ENCODE measurements at places on chromosomes 2 and 18.

DNA sequence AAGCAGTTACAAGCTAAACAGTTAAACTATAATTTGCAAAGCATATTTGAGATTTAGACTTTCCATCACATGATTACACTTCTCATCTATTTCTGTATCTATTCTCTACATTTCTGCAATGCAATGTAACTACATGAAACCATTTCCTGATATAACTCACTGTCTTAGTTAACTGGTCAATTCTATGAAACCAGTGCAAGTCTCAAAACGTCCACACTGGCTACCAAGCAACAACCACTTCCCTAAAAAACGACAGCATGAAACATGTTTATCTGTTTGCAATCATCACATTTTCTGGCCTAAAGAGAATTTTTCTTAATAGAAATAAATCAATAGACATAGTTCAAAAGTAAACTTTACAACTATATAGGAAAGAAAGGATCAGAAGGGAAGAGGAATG is 17.4 kb downstream of the FECH start:
- DNase-seq, result no peak

- DNase-seq, result no peak
These were observed 265.3 kb upstream of the PKDCC start for GRCh38 chr2:41782306-41783158.

DNA sequence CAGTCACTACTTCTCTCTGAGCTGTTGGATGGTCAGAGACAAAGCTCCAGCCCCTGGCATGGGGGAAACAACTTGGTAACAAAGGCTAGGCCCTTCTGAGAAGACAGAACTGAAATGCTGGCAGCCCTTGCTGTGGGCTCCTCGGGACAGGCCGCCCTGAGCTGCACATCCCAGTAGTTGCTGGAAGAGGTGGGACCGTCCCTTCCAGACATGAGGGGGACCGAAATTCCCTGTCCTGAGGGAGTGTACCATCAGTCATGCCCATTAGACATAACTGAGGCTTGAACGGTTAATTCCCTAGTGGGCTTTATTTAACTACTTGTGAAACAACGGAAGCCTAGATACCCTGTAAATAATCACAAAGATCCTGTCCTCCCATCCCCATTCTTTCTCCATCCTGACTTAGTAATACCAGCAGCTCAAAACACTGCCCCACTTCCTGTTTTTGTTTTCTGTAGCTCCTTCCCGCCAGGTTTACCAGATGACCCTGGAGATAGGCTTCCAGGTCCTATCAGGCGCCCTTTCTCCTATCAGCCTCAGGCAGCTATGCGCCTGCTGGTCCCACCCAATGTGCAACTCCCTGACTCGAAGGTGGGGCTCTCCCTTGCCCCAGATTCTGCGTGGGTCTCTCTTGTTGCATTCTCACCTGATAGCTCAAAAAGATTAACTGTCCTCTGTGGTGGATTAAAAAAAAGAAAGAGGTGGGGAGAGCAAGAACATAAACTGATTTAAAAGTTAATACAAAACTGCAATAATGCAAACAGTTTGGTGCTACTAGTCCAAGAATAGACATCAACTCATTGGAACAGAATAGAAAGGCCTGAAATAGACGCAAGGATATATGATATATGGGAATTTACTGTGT is 37.0 kb upstream of the NT5DC4 start:
- DNase-seq, result no peak

DNA sequence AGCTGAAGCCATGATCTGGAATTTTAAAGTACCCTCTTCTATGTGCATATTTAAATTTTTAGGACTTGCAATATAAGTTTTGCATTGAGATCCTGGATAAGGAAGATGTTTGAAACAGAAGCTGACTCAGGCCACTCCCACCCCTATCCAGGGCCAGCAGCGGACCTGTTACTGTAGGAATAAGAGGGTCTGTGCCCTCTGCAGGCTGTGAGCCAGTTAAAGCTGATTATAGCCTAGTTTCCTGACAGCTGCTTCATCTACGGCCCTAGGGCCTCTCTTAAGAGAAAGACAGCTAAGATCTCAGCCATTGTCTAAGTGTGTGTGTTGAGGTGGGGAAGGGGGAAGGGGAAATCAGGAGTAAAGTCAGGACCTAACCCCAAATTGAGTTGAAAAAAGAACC is 234.0 kb downstream of the HAUS1 start:
- DNase-seq, result peak; percentile 69

- DNase-seq, result peak; percentile 79
These were observed at the start of gene PER2 for GRCh38 chr2:238287737-238288649. TSS of gene PER2 (minus strand) at chr2:238288610. CDS start at chr2:238277936, 10,674 bp downstream.

GRCh38 chr2:47257946-47258348 is 102.8 kb upstream of the STPG4 start:
- DNase-seq, result no peak

DNA sequence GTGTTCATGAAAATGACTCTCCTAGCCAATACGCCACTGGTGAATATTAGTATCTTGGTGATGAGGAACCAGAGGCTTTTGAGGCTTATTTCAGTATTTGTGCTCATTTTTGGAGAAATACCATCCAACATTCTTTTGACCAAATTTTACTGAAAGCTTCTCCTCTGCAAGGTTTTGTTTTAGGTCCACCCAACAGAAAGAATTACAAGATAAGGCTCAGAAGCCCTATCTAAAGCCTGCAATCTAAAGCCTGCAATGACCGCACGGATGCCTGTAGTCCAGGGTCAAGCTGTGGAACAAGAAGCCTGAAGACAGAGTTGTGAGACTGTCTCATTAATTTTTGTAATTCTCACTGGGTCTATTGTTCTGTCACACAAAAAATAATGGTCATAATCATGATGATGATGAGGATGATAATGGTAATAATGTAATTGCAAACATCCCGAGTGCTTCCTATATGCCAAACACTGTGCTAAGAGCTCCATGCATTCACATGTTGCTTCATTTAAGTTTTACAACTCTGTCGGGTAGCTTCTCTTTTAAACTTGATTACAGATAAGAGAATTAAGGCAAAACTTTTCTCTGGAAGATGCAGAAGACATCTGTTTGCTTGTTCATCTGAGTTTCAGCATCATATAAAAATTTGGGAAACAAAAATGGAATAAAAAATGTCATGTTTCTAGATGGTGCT is 33.2 kb upstream of the NCOA1 start:
- no peak for DNase-seq

DNA sequence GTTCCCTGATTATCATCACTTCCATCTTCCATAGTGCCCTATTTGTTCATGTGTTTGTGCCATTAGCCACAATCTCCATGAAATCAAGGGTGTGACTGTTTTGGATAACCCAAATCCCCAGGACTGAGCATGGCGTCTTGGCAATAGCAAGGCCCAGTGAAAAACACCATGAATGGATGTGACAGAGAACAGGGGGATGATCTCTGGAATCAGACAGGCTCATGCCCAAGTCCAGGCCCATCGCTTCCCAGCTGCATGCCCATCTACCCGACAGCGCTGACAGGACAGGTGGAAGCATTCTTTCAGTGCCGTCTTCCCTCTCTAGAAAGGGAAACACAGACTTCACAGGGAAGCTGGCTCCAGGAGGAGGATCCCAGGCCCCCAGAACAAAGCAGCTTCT is 50.0 kb downstream of the HDLBP start:
- DNase-seq, result no peak

DNA sequence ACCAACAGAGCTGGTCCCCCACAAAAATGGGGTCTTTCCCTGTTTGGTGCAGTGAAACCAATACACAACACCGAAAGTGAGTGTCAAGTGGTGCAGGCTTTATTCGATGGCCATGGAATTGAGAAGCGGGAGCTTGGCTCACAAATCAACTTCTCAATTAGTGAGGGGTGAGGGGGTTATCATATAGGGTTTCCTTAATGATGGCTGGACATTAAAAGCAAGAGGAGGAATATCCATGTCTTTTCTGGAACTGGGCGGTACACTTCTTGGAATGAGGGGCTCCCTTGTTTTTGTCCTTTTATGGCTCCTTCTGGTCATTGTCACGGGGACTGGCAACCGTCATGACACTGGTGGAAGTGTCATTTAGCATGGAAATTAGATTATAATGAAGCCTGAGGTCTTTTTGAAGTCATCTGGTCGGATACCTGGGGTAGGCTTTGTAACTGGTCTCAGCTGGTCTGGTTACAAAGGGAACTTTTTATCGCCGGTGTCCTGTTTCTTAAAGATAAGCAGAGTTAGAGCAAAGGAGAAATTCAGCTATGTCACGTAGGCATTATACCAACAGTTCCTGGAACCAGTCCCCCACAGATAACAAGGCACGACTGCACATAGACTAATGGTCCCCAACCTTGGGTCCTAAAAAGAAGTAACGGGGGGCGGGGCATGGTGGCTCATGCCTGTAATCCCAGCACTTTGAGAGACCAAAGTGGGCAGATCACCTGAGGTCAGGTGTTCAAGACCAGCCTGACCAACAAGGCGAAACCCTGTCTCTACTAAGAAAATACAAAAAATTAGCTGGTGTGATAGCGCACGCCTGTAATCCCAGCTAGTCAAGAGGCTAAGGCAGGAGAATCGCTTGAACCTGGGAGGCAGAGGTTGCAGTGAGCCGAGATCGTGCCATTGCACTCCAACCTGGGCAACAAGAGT is 93.5 kb upstream of the NDUFV2 start:
- DNase-seq, result no peak

- DNase-seq, result no peak
These were observed 56.8 kb downstream of the CCNT2 start for GRCh38 chr2:134975281-134976009.

DNA sequence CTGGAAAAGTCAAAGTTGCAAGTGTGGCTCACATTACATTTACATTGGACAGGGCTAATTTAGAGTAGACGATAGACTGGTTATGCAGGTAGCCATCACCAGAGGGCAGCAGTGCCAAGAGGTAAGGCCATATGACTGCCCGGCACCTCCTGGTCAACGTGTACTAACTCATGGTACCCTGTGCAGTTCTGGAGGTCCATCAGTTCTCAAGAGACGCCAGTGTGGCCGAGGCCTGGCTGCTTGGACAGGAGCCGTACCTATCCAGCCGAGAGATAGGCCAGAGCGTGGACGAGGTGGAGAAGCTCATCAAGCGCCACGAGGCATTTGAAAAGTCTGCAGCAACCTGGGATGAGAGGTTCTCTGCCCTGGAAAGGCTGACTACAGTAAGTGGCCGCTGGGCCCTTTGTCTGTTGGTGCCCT is 65.8 kb upstream of the EML6 start:
- DNase-seq, result peak; percentile 78

- peak; percentile 89 for DNase-seq
These were observed 99.1 kb upstream of the NEUROD1 start for GRCh38 chr2:181779288-181780021.

GRCh38 chr2:129334128-129334527 is 645.3 kb upstream of the RAB6C start:
- DNase-seq, result no peak

GRCh38 chr2:128390256-128390990 is 71.8 kb upstream of the HS6ST1 start:
- DNase-seq, result peak; percentile 37

GRCh38 chr2:175853616-175853890 is 148.5 kb downstream of the LNPK start:
- no peak for DNase-seq

- DNase-seq, result no peak
These were observed 19.2 kb downstream of the SH3RF3 start for GRCh38 chr2:109148117-109148746.

GRCh38 chr2:42882756-42883155 is 90.4 kb upstream of the HAAO start:
- peak; percentile 6 for DNase-seq

- no peak for DNase-seq
These were observed 11.5 kb downstream of the VPS4B start for GRCh38 chr18:63410792-63411191.

DNA sequence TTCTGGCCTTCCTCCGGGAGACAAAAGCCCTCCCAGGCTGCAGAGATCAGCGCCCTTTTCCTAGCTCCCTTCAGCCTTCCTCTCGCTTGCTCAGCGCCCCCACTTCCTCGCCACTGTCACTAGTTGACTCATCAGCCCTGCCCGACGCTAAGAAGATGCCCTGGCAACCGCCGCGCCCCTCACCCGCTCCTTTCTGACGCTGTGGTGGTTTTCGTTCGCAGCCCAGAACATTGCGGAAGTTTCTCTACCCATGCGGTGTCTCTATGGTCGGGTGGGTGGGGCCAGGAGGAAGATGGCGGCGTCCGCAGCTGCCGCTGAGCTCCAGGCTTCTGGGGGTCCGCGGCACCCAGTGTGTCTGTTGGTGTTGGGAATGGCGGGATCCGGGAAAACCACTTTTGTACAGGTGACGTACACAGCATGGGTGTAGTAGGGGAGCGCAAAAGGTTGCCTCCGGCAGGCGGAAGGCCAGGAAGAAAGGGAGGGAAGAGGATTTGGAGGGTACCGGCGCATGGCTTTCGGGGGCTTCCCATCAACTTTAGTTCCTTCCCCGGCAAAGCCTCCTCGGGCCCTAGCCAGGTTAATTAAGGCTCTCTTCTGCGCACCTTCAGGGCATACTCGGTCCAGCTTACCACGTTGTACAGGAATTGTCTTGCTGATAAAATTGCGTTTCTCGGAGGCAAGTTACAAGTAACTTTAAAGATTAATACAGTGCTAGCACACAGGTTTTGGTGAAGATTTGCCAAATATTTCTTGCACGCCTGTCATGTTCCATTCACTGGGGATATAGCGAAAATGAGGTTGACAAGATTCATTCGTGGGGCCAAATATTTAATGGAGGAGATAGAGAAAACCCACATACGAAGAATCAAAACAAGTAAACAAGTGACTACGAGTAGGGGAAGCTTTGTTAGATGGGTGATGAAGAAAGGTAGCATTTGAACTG is at the start of the genes CCDC121 and GPN1:
Gene CCDC121 (minus strand): TSS at position 246 of the 943 bp plus-strand sequence. CDS start 1,213 bp downstream, outside the sequence.
Gene GPN1 (plus strand): TSS at position 284 of the 943 bp plus-strand sequence. CDS start 9 bp downstream, at position 293.
- peak; percentile 96 for DNase-seq

- no peak for DNase-seq
These were observed 11.3 kb downstream of the GPC1 start for GRCh38 chr2:240446664-240447175.

GRCh38 chr2:96888072-96889011 is 18.5 kb upstream of the SEMA4C start:
- peak; percentile 86 for DNase-seq

- no peak for DNase-seq
These were observed 157.5 kb downstream of the MGAT5 start for GRCh38 chr2:134411279-134411827.

GRCh38 chr2:109218087-109218791 is 89.2 kb downstream of the SH3RF3 start:
- DNase-seq, result no peak

DNA sequence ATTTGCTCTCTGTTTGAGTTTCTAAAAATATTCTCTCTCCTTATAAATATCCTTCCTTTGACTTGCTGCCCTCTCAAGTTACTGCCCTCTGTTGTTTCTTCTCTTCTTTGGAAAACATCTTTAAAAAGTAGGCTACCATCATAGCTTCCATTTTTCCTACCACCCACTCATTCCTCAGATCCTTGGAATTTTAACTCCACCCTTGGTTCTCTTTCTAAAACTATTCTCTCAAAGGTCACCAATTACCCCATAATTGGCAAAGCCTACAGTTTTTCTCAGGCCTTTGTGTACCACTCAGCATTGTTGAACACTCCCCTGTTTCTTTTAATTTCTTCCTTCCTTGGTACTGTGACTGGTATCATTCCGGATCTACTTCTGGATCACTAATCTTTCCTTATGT is 43.0 kb upstream of the ITGAV start:
- DNase-seq, result no peak
